ENCODE measurements at places on chromosomes 5 and 9.
A peak's percentile ranks its signal among the peaks of the same experiment; 100 is the strongest.

- no peak for DNase-seq
These were observed 219.1 kb downstream of the ADAMTS6 start for GRCh38 chr5:65262649-65263059.

- no peak for DNase-seq
These were observed 21.8 kb upstream of the PRUNE2 start for GRCh38 chr9:76927540-76928240.

- DNase-seq: no peak
These were observed 340.7 kb downstream of the TLE4 start for GRCh38 chr9:79912318-79913070.

- DNase-seq: no peak
These were observed 35.0 kb downstream of the NACC2 start for GRCh38 chr9:136059851-136060670.

GRCh38 chr9:35553670-35554543, 51.2 kb upstream of the TESK1 start:
- peak; percentile 4 for DNase-seq

DNA sequence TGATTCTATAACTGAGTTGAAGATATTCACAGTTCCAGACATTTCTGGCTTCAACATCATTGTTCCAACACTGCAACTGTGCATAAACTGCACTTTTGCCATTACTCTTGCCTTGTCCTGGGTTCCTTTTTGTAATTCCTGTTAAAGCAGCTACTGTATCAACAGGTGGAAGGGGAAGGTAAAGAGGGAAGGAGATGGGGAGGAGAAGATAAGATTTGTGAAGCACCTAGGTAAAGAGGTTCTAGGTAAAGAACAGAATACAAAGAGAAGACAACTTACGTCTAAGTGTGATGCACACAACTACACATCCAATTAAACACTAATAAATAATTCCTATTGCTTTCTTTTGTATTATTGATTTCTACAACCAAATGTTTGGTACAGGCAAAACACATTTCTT, 36.2 kb downstream of the LEAP2 start:
- DNase-seq: no peak

- DNase-seq: no peak
These were observed 118.8 kb downstream of the GADD45G start for GRCh38 chr9:89723469-89724100.

DNA sequence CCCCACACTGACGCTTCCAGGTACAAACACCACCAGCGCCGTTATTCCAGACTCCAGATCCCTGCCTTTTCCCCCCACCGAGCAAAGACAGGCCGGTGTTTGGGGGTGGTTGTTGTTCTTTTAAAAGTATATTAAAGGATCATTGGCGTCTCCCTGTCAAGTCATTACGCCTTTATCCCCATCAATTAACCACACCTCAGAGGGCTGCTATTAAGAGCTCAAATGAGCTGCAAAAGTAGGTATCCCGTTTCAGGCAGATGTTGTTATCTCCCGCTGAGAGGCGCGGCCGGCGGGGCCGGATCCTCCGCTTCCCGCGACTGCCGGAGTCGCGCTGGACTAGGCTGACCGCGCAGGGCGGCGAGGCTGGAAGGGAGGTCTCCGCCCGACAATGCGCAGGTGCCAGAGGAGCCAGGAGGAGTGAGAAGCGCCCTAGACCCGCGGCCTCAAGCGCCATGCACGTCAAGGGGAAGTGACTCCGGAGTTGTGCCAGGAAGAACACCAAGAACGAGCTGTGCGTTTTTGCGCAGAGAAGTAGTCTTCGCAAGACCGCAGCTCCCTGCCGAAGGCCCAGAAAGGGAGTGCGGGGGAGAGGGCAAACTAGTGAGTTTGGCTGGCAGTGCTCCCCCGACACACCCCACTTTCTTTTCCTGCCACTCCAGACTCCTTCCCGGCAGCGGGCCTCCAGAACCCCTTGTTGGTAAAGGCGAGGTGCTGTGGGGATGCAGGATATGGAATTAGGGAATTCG, 8.2 kb downstream of the NR2F1-AS1 start:
- DNase-seq: no peak

DNA sequence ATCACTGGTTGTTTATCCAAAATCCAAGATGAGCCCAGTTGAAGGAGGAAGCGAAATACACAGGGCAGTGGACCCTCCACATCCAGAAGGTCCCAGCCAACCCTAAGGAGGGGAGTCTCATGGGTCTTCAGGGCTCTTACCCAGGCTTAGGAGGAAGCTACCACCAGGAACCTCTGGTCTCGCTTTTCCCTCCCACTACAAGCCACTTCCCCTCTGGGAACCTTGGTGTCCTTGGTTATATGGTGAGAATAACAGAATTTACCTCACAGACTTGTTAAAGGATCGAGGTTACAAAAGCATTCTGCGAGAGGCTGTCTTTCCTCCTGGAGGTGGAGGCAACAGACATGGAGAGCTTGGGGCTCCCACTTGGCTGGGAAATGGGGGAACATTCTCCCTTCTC, 3.4 kb downstream of the HIGD2A start:
- DNase-seq: no peak

DNA sequence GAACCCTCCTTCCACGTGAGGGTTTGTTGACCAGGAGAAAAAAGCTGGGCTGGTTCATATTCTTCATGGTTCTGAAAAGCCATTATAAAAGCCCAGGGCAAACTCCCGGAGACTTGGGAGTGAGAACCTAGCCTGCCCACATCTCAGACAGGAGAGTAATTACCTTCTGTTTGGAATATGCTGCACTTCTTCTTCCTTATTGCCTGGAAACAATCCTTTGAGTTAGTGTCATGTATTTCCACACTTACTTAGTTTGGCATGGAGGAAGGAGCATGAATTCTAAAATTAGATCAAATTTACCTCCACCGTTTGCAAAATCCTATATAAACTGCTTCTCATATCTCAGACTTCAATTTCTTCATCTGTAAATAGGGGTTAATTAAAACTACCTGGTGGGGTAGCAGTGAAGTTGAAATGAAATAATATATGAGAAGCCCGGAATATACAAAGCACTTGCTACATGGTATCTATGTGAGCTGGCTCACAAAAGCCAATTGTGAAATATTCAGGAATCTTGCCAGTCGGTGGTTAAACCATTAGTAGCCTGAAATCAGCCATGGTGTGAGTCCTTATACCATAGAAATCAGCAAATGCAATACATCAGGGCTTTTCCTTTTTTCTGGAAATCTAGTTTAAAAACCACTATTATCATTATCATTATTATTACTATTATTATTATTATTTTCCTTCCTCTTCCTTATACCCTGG, 140.0 kb upstream of the RAD23B start:
- no peak for DNase-seq

DNA sequence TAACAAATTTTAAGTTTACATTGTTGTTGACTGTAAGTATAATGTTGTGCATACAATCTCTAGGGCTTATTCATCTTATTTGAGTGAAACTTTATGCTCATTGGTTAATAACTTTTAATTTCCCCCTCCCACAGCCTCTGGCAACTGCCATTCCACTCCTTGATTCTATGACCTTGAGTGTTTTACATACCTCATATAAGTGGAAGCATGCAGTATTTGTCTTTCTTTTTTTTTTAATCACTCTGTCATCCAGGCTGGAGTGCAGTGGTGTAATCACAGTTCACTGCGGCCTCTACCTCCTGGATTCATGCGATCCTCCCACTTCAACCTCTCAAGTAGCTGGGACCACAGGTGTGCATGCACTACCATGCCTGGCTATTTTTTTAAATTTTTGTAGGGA, 83.9 kb downstream of the KCTD16 start:
- no peak for DNase-seq

- no peak for DNase-seq
These were observed 64.2 kb upstream of the SUSD1 start for GRCh38 chr9:112239284-112239683.

- no peak for DNase-seq
These were observed 80.6 kb upstream of the ZNF366 start for GRCh38 chr5:72587661-72588308.

DNA sequence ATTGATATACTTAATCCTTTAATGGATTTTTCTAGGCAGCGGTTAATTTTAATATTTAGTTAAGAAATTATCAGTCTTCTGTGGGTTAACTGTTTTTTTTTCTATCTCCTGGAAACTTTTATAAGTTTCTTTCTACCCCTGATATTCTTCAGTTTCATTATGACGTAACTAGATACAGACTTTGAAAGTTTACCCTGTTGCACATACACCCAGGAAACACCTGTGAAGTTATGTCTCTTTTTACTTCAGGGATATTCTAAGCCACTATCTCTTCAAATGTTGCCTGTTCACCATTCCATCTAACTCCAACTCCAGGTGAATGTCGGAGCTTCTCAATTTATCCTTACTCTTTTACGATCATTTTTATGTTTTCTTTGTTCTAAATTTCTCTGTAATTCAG, 329.0 kb downstream of the ICE1 start:
- no peak for DNase-seq

GRCh38 chr5:58087123-58087522, 372.8 kb downstream of the PLK2 start:
- no peak for DNase-seq

DNA sequence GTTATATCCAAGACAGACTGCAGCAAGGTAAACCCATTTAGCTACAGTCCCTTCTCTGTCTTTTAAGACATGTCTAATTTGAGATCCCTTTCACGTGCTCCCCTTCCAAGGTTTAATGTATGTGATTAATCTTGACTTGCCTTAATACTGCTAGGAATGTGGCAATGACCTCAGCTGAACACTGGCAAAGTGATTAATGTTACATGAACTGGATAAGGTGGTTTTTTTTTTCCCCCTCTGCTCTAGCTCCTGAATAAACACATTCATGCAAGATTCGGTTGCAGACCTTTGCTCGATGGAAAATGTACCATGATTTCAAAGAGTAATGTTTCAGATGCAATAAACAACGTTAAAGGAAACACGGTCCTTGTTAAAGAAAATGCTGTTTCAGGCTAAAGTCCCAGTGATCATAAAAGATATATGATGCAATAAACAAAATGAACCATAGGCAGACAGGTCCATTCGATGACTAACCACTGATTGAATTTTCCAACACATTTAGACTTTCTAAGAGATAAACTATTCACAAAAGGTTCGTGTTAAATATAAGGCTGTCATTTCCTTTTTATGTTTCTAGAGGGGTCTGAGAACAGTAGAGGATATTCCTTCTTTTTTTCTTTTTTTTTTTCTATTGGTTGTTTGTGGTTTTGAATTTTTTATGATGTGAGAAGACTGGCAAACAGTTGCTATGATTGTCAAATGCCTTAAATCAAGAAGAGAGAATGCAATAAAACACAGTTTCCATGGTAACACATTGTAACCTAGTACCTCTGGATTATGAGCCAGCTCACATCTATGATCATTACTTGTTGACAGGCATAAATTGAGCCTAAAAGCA, 44.7 kb upstream of the ZNF608 start:
- no peak for DNase-seq

DNA sequence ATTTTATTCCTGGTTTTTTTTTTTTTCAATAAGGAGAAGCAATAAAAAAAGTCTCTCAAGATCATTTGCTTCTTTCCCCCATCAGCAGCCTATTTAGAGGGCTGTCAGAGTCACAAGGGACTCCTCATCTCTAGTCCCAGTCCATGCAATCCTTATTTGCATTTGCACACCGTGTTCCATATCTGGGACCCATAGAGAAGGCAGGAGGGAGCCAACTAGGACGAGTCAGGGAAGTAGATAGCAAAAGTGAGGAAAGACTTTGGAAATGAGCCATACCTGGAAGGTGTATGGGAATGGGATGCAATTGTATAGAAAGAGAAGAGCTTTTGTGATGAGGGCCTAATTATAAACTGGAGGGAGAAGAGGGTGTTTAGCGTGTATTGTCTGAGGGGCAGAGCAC, 160.0 kb downstream of the PIK3R1 start:
- DNase-seq: no peak

- DNase-seq: no peak
These were observed 93.5 kb upstream of the RGMB start for GRCh38 chr5:98679963-98680362.

DNA sequence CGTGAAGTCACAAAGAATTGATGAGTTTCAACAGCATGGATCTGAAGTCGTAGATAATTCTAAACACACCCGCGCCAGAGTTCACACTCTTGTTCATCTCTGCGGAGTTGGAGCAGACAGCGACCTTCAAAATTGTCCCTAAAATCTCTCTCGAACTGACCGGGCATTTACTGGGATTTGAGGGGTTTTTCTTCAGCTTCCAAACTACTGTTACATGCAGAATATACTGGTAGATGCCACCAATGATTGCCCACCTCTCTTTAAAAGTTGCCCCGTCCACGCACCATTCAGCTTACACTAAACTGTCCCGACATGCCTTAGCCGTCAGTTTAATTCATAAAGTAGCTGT, 5.2 kb upstream of the ISL1 start:
- DNase-seq: no peak

DNA sequence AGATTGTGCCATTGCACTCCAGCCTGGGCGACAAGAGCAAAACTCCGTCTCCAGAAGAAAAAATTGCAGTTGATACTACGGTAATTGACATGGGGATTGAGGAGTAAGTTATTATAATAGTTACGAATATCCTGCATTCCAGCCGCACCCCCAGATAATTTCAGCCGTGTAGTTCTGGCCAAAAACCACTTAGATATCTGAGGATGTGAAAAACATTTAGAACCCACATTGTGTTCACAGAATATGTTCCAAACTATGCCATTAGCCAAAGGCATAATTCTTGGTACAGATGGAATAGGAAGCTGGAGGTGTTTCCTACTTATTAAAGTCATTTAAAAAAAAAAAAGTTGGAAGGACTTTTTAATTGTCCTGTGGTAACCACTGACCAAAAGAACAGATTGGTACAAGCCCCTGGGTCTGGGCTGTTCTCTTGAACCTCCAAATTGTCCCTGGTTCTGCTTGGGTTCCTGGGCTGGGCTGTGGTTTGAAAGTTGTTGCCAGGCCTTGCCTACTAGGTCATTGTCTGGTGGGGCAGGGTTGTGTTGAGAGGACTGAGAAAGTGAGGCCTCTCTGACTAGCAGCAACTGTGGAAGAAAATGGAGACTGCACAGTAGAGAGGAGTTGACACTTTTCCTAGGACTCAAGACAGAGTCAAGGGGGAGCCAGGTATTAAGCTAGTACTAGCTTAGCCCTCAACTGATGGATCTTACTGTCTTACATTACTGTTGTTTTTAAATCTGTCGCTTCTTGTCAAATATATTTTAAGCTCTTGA, 198.8 kb downstream of the NR3C1 start:
- DNase-seq: no peak

GRCh38 chr9:14423815-14424261, 109.9 kb upstream of the NFIB start:
- DNase-seq: no peak

GRCh38 chr5:106367281-106367680, 1303.5 kb downstream of the EFNA5 start:
- no peak for DNase-seq

- DNase-seq: no peak
These were observed 46.5 kb upstream of the GFPT2 start for GRCh38 chr5:180399401-180400215.

Data from T follicular helper cell (primary cell).